ENCODE measurements at places on chromosomes 5 and 9. TPM values are rescaled to one million over a fixed set of nuclear protein-coding genes. Genes with fewer than 3 reads are reported as not detected.

Gene C5orf58
- total RNA-seq, result not detected

Gene SNX30
- total RNA-seq, result 5.0 TPM

Gene PTPN3
- total RNA-seq, result 7.9 TPM

Gene ABCA1
- total RNA-seq, result 19.2 TPM

- no peak for DNase-seq
- H3K4me3 ChIP-seq, result no peak overlapping the region
- H3K27ac ChIP-seq, result no peak overlapping the region
- no peaks in the 10 kb centered on the region for H3K27me3 ChIP-seq
These were observed 4.5 kb downstream of the NOXA1 start for GRCh38 chr9:137427454-137428310.

DNA sequence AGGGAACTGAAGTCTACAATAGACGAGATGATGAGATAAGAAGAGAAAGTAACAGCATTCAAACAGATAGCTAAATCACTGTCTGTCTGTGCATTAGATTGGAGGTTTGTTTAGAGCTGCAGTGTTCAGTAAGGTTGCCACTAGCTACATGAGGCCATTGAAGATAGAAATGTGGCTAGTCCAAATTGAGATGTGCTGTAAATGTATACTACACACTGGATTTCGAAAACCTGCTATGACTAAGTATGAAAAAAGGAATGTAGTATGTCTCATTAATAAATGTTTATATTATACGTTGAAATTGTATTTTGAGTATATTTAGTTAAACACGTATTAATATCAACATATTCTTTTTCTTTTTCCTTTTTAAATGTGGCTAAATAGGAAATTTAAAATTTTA is 142.1 kb downstream of the XRCC4 start:
- no peak overlapping the region for H3K4me3 ChIP-seq
- no peaks in the 10 kb centered on the region for H3K36me3 ChIP-seq
- DNase-seq, result no peak
- no peaks in the 10 kb centered on the region for H3K4me1 ChIP-seq
- H3K27me3 ChIP-seq, result no peaks in the 10 kb centered on the region
- no peak overlapping the region for H3K27ac ChIP-seq

GRCh38 chr5:96072138-96072790 is 110.6 kb upstream of the ELL2 start:
- no peaks in the 10 kb centered on the region for H3K4me1 ChIP-seq
- H3K27ac ChIP-seq, result no peak overlapping the region
- no peak for DNase-seq
- H3K27me3 ChIP-seq, result no peaks in the 10 kb centered on the region
- H3K4me3 ChIP-seq, result no peak overlapping the region
- H3K36me3 ChIP-seq, result no peaks in the 10 kb centered on the region

- H3K4me3 ChIP-seq, result no peak overlapping the region
- no peak for DNase-seq
- no peaks in the 10 kb centered on the region for H3K27me3 ChIP-seq
- H3K27ac ChIP-seq, result no peak overlapping the region
These were observed 185.9 kb downstream of the SYK start for GRCh38 chr9:90987566-90987965.

- no peaks in the 10 kb centered on the region for H3K36me3 ChIP-seq
- DNase-seq, result no peak
- no peaks in the 10 kb centered on the region for H3K27me3 ChIP-seq
- H3K27ac ChIP-seq, result no peak overlapping the region
- no peak overlapping the region for H3K4me3 ChIP-seq
These were observed 166.0 kb downstream of the ROR2 start for GRCh38 chr9:91783876-91784672.

DNA sequence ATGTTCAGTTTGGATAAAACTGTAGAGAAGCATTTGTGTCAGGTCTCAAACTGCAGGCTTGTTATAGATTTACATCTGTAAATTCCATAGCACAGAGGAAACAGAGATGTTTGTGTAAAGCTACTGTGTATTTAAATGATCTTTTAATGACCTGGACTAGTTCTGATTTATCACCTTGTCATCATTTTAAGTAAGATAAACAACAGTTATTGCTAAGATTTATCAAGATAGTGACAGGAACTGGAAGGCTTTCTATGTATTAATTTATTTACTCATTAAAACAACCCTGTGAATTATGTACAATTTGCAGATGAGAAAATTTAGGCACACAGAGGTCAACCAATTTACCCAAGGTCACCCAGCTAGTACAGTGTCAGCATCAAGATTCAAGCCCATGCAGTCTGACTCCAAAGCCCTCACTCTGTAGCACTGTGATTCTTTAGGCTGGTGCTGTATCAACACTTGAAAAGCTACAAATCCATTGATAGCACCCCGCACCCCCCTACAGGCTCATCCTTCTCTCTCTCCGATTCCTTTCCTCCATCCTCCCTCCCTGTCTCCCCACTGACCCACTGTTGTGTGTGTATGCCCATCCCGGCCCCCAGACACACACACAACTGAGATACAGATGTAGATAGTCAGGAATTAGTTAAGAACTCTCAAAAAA is 184.5 kb downstream of the FBN2 start:
- H3K4me3 ChIP-seq, result no peak overlapping the region
- H3K27me3 ChIP-seq, result no peaks in the 10 kb centered on the region
- no peak overlapping the region for H3K27ac ChIP-seq
- no peak for DNase-seq
- H3K4me1 ChIP-seq, result no peaks in the 10 kb centered on the region

DNA sequence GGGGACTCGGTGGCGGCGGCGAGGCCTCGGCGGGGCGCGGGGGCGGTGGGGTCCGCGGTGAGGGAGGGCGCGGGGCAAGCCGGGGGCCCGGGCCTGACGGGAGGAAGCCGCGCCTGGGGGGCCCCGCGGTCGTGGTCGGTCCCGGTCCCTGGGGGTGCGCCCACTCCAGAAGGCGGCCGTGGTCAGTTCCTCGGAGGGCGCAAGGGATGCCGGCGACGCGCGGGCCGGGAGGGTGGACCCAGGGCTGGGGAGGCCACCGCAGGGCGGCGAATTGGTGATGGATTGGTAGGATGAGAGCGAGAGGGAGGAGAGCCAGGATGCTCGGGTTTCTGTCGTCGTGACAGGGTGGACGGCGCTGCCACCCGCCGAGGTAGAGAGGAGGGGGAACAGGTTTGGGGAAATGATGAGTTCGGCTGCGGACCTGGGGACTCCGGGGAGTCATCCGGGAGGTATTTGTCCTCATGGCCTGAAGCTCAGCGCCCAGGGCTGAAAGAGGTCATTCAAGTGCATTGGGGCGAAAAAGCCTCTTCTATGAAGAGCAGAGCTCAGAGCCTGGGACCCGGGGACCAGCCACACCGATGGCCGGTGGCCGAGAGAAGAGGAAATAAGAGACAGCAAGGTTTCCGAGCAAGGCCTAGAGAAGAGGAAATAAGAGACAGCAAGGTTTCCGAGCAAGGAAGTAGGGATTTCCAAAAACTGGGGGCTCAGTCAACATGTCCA is 557 bp downstream of the GNG10 start:
- peak overlapping the region; percentile 73 for H3K4me3 ChIP-seq
- H3K27ac ChIP-seq, result peak overlapping the region; percentile 74
- no peak for DNase-seq
- peaks cover 4% of the 10 kb centered on the region for H3K36me3 ChIP-seq
- no peaks in the 10 kb centered on the region for H3K27me3 ChIP-seq
- H3K4me1 ChIP-seq, result no peaks in the 10 kb centered on the region

DNA sequence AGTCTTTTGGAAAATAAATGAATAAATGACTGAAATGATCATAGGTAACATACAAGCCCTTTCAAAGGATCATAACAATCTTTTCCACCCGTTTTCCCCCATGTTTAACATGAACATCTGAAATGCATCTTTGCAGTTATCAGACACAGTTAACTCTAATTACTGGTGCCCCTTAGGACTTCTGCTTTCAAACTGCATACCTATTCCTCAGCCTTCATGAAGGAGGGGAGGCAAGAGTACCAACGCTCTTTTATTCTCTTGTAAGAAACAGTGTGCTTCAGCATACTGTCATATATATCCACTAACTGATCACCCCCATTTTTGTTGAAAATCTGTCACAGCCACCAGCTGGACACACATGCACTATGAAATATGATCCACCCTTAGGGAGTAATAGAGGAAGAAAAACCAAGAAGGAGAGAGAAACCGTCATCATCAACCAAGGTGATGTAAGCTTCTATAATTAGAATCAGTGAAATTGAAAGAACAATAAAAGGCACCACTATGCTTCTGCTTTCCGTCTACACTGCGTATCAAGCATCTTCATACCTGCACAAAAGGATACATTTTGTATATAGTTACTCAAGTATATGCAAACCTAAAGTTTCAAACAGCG is 98.7 kb downstream of the RAPGEF6 start:
- H3K27me3 ChIP-seq, result no peaks in the 10 kb centered on the region
- H3K27ac ChIP-seq, result no peak overlapping the region
- H3K4me1 ChIP-seq, result no peaks in the 10 kb centered on the region
- DNase-seq, result no peak

- no peak for DNase-seq
- no peaks in the 10 kb centered on the region for H3K27me3 ChIP-seq
- H3K4me3 ChIP-seq, result no peak overlapping the region
- H3K27ac ChIP-seq, result no peak overlapping the region
- H3K4me1 ChIP-seq, result no peaks in the 10 kb centered on the region
These were observed 144.7 kb downstream of the TRPM6 start for GRCh38 chr9:74742792-74743730.

DNA sequence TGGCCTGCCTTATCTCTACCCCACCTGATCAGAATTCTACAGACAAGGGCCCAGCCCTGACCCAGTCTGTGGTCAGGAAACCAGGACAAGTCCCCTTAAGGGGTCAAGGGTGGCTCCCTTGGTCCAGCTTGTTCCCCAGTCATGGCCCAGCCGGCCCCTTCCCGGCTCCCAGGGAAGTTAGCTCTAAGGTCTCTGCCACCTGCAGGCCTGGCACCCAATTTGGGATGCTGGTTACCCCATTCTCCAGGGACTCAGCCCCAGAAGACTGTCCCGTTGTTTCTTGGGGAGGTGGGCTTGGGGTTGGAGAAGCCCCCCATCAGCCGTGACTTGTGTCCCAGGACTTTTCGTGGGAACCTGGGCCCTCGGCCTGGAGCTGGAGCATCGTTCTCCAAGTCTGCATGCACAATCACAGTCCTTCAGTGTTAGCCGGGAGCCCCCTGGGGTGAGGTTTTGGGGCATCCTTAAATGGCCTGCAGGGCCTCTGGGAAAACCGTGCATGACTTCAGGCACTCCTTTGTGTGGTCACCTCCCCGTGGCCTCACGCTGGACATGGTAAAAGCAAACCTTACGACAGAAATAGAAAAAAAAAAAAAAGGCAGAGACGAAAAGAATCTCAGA is 150.8 kb upstream of the PHYKPL start:
- H3K4me3 ChIP-seq, result no peak overlapping the region
- H3K4me1 ChIP-seq, result no peaks in the 10 kb centered on the region
- no peak overlapping the region for H3K27ac ChIP-seq
- no peaks in the 10 kb centered on the region for H3K36me3 ChIP-seq

DNA sequence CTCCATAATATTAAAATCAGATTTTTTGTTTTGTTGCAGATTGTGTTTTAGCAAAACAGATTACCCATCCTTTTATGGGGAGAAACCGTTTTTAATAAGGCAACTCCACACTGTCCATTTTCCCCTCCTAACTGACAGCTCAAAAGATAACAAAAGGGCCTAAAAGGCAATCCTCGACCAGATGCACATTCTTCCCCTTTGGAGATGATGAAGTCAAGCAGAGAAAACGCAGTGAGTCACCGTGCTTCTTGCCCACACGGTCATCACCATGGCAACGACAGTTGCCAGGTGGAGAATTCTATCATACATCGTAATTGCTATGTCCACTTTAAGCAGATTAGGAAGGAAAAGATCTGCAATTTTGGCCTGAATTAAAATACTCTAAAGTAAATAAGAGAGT is 96.4 kb downstream of the DIRAS2 start:
- H3K27me3 ChIP-seq, result no peaks in the 10 kb centered on the region
- no peak overlapping the region for H3K27ac ChIP-seq
- no peaks in the 10 kb centered on the region for H3K4me1 ChIP-seq
- no peak overlapping the region for H3K4me3 ChIP-seq
